Inflammatory macrophage treated with lipopolysaccharide for 4 hours (primary cell): ENCODE measurements at places on chromosomes 6 and 20.
A peak's percentile ranks its signal among the peaks of the same experiment; 100 is the strongest.

GRCh38 chr6:168116438-168116974 lies 37.5 kb upstream of the FRMD1 start:
- no peak for DNase-seq

- peak; percentile 62 for DNase-seq
These were observed 2.2 kb downstream of the ADISSP start for GRCh38 chr20:3765171-3765882.

DNA sequence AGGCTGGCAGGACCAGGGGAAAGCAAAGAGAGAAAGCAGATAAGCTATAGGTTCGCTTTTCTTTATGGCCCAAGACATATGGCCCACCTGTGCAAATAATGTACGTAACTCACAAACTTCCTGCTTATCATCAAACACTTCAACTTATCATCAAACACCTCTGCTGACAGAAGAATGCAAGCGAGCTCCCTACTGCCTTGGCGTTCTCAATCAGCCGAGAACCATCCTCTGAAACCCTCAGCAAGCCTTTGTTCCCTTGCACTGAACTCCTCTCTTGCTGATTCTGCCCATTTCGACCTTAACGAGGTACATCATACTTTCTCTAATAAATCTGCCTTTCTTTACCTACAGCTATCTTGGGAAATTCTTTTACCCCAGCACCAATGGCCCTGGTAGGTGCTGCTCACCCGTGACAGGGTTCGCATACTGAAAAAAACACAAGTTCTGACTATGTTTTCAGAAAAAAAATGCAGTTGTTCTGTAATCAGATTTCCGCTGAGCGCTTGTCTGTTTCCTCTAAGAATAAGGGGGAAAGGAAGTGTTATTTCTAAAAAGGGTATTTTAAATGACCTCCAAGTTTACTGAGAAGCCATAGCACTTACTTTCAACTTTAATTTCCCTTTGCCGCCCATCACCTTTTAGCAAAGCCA lies 28.3 kb downstream of the SERPINB6 start:
- DNase-seq, result peak; percentile 8

DNA sequence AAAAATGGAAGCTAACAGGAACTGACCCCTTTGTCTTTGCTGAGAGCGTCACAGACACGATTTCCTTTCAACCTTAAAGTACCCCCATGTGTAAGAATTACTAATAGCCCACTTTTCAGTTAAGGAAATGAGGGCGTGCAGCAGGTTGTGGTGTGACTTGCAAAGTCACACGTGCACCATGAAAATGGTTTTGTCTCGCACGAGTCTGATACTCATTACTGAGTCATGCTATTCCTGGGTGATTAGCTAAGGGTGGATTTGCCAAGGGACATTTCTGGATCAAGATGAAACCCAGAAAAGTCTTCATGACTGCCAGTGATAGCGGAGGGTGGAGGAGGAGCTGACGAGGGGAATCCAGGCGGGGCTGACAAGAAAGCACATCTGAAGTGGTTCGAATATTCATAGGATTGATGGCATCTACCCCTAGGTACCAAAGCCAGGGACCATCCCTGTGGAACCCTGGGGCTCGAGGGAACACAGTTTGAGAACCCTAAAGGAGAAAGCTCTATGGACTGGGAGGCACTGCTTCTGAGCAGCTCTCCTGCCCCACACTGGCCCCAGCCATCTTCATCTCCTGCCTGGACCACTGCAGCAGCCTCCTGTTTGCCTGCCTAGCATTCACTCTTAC lies 12.1 kb upstream of the NFATC2 start:
- DNase-seq, result no peak

DNA sequence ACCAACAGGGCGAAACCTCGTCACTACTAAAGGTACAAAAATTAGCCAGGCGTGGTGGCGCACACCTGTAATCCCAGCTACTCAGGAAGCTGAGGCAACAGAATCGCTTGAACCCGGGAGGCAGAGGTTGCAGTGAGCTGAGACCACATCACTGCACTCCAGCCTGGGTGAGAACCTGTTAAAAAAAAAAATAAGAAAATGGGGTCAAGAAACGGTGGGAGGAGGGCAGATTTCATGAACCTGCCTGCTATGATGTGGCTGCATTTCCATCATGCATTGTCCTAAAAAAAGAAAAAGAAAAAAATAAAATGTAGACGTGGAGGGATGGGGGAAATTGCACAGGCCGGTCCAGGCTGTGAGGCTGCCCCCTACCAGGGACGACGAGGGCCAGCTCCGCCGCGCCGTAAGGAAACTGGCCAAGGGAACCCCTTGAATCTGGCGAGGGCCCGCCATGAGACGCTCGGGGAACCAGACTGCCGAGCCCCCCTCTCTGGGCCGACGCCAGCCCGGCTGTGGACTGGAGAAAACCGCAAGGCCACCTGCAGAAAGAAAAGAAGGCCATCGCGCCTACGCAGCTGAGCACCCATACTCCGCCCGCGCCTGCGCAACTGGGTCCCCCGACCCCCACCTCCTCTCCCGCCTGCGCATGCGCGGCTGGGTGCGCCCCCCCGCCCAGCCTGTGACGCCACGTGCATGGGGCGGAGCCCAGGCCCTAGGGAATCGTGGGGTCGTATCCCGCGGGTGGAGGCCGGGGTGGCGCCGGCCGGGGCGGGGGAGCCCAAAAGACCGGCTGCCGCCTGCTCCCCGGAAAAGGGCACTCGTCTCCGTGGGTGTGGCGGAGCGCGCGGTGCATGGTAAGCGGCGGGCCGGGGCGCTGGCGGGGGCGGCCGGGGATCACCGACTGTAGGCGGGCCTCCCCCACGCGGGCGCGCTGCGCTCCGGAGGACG lies at the start of gene ENTPD6:
ENTPD6 (plus strand) TSS at position 699 of the 948 bp plus-strand sequence. CDS start 10,825 bp downstream, outside the sequence.
- DNase-seq, result peak; percentile 85

DNA sequence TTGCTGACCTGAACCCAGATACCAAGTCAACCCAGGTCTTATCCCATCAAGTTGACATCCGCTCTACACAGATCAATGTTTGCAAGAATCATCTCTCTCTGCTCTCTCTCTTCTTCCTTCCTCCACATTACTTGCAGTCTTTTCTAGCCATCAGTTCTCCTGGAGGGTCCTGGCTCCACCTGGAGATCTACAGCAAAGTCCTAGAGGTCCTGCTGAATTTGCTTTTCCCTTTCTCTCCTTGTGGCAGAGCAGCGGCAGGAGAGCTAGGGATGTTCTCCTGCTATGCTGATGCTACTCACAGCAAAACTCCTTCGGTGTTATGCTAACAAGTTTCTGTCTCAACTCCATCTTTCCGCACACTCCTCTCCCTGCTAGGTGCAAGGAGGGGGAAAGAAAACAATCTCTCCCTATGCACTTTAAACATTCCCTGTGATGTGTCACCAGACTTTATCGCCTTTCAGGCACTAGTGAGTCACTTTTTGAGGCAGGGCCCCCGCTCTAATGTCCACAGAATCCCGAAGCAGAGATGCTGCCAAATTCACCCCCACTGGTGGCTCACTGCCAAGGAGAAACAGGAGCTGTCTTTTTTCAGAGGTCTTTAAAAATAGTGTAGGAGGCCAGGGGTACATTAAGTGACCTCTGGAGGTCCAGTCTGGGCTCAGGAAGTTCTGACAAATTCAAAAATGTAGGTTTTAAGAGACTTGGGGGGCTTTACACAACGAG lies 62.6 kb downstream of the FAM50B start:
- DNase-seq, result no peak

DNA sequence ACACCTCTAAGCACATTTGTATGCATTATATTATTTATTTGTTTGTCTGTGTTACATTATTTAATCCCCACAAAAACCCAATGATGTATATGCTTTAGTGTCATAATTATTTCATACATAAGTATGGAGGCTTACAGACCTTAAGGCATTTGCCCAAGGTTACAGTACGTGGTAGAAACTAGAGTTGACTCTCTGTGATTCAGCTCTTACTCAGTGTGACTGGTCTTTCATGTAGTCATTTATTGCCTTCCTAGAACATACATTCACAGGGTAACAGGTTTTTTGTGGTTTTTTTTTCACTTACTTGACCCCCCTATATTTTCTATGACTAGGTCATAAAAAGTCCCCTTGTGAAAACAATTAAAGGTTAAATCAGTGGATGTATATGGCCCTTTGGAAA lies 566.8 kb downstream of the TFAP2A start:
- DNase-seq, result no peak

GRCh38 chr20:53826597-53827291 lies 233.1 kb upstream of the ZNF217 start:
- DNase-seq, result peak; percentile 70
